ENCODE measurements at places on chromosomes 7 and 10.

- DNase-seq, result no peak
Measured at GRCh38 chr10:20891338-20891714, 5.8 kb downstream of the NEBL start.

GRCh38 chr10:132396494-132397035 is 435 bp upstream of the PWWP2B start:
- no peak for DNase-seq

GRCh38 chr10:47449979-47450378 is 33.9 kb downstream of the ANXA8 start:
- DNase-seq, result no peak

GRCh38 chr10:5529702-5530411 is 5.1 kb downstream of the CALML3 start:
- DNase-seq, result no peak

- DNase-seq, result peak; percentile 7
Measured at GRCh38 chr7:132218876-132219275, 357.4 kb downstream of the PLXNA4 start.

GRCh38 chr10:5466451-5467206 is 32.7 kb downstream of the CALML5 start:
- DNase-seq, result no peak

DNA sequence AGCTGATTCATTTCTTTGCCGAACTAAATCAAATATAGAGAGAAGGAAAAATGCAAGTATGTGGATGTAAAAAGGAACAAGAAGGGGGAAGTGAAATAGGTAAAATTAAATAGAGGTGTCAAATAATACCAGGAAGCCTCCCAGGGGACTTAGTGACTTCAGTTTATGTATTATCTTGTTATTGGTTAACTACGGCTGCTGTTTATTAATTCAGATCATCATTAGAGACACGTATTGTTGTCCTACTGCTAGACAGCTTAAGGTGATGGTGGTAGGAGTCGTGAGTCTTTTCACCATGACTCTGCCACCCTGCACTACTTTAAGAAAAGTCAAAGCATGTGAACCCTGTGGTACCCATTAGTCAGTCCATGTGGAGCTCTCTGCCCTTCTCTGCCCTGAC is 289.1 kb downstream of the PRKG1 start:
- no peak for DNase-seq

GRCh38 chr10:22491931-22492615 is 146.8 kb downstream of the SPAG6 start:
- DNase-seq, result no peak

- peak; percentile 39 for DNase-seq
Measured at GRCh38 chr10:14312014-14312413, 18.7 kb downstream of the FRMD4A start.

GRCh38 chr7:1694611-1695511 is 24.8 kb downstream of the ELFN1 start:
- DNase-seq, result no peak

DNA sequence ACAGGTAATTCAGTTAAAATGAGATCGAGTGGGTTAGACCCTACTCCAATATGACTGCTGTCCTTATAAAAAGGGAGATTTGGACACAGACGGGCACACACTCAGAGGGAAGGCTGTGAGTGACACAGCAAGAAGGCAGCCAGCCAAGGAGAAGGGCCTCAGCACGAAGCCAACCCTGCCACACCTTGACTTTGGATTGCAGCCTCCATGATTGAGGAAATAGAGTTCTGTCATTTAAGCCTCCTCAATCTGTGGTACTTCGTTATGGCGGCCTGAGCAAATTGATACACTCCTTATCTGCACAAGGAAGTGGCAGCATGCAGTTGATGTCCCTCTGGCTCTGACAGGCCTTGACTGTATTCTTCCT is 43.8 kb downstream of the SH2D4B start:
- no peak for DNase-seq

- no peak for DNase-seq
Measured at GRCh38 chr7:83469076-83469475, 179.9 kb downstream of the SEMA3E start.

Data from NCI-H748 treated with DMSO at 0.1 percent for 48 hours (cell line).